Right hindlimb (tissue), 1 donor: ENCODE measurements at places on chromosomes 3 and 15.

DNA sequence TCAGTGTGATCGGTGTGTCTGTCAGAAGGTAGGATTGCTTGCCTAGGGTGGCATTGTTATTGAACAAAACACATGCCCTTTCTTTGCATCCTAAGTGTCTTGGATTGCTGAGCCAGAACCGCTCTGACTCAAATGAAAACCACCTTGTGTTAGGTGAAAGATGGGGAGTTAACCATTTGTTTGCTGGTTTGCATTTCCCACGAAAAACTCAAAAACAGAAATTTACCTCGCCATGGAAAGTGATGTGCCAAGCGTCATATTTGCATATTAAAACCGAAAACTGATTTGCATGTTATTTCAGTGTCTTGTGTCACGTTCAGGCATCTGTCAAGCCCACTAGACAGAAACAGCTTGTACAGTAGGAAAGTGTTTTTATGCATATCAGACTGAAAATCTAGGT lies 474.6 kb upstream of the TPRG1 start:
- no peak for DNase-seq

- DNase-seq: no peak
Measured at GRCh38 chr15:57028176-57028575, 109.7 kb downstream of the TCF12 start.

DNA sequence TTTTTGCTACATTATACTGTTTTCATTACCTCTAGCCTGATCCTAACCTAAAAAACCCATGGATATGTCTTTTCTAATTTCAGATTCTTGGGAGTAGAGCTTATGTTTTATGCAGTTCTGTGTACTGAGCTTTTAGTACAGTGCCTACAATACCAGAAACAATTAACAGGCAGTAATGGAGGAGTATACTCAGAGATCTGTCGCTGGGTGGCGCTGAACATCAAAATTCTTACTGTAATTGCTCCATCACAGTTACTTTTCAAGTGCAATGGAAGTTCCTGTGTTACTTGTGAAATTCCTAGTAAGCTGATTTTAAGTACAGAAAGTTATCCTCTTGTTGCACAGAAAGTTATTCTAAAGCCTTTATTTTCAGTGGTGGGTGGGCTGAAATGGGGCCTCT lies 66.9 kb downstream of the RNF13 start:
- peak; percentile 38 for DNase-seq

DNA sequence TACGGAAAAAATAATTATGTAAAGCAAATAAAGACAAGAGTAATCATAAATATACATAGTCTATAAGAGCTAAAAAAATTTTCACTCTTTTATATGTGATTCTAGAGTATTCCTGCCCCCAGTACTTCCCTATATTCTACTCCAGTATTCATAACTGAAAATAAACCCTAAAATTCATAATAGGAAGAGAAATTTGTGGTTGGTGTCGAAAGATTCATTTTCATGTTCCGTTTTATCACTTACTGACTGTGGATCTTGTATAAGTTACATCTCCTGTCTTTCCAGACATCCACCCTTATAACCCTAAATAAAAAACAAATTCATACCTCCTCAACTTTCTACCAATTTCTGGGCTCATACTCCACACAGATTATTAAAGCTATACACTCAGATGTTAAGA lies 16.0 kb upstream of the MBNL1 start:
- DNase-seq: no peak

- no peak for DNase-seq
Measured at GRCh38 chr3:93867425-93867824, 106.3 kb downstream of the PROS1 start.

DNA sequence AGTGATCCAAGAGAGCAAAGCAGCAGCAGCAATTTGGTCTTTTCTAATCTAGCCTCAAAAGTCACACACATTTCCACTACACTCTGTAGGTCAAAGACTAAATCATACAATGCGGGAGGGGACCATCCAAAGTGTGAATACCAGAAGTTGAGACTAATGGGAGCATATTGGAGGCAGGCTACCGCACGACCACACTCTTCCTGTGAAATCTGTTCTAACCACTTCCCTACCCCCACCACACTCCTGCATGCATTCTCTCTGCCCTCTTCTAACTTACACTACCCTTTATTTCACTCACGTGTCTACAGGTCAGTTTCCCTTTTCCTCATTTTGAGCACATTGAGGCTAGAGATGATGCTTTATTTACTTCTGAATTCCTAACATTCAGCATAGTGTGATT lies 23.7 kb upstream of the PRTG start:
- no peak for DNase-seq

DNA sequence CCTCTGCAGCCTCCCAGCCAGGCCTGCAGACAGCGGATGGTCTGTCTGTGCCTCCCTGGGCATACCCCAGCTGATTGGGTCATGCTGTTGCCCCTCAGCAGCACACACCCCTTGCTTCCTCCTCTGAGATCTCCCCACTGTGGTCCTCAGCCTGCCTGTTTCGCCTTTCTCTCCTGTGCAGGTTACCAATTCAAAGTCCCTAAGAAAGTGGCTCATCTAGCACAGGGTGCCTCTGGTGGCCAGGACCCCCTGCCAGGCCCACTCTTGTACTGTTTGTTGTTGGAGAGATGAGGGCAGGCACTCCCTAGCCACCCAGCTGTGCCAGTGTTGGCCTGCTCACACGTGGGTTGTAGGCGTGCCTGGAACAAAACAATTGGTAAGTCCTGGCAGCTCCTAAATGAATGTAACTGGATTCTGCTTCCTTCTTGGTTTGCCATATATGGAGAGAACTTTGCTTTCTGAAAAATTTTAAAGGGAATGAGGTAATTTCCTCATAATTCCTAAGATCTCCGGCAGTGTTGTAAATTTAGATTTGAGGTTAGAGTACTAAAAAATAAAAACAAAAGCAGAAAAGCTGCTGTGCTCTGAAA lies 213.2 kb upstream of the IL12A start:
- DNase-seq: peak; percentile 68

- no peak for DNase-seq
Measured at GRCh38 chr3:98733812-98734281, 29.3 kb upstream of the ST3GAL6 start.

DNA sequence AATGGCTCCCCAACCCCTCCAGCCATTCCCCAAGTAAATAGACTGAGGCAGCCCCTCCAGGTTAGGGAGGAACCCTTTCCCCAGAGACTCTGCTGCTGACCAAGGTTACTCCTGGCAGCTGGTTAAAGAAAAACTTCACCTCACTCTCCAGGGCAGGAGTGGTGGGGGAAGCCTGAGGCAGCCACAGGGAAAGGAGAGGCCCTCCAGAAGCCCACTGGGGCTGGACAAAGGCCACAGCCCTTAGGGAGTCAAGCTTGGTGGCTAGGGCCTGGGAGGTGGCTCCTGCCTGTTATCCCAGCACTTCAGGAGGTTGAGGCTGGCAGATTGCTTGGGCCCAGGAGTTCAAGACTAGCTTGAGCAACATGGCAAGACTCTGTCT lies 923 bp downstream of the ACY1 start:
- DNase-seq: no peak

GRCh38 chr15:29792426-29793159 lies 29.7 kb downstream of the TJP1 start:
- no peak for DNase-seq

DNA sequence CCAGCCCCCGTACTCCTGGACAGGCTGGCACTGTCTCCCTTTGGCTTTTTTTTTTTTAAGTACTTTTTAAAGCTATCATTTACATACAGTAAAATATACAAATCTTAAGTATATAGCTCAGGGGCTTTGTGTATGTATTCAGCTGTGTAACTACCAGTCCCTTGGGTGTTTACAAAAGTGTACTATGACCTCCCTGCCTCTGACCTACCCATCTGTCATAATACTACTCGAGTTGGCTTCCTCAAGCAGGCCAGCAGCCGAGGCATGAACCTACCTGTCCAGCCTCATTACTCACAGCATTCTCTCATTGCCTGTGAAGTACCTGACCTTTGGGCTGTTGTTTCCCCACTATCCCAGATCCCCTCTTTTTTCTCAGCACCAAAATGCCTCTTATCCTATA lies 33.2 kb downstream of the ABHD2 start:
- no peak for DNase-seq

GRCh38 chr3:45756055-45756454 lies 40.3 kb downstream of the SLC6A20 start:
- no peak for DNase-seq

DNA sequence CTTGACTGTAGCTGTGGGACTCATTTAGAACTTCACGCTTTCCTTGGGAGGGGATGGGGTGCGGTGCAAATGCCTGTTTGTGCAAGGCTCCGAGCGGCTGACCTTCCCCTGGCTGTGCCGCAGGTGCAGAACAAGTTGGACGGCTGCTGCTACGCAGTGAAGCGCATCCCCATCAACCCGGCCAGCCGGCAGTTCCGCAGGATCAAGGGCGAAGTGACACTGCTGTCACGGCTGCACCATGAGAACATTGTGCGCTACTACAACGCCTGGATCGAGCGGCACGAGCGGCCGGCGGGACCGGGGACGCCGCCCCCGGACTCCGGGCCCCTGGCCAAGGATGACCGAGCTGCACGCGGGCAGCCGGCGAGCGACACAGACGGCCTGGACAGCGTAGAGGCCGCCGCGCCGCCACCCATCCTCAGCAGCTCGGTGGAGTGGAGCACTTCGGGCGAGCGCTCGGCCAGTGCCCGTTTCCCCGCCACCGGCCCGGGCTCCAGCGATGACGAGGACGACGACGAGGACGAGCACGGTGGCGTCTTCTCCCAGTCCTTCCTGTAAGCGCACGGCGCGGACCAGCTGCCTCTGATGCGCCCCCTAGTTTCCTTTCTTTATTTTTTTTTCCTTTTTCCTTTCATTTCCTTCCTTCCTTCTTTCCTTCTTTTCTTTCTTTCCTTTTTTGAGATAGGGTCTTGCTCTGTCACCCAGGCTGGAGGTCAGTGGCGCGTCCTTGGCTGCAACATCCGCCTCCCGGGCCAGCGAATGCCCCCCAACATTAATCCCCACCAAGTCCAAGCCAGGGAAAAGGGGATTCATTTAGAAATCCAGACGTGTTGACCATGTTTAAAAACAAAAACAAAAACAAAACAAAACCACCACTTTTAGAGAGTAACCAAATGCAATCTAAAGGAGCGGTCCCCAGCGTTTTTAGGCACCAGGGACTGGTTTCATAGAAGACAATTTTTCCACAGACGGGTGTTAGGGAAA lies 42.7 kb downstream of the EIF2AK4 start:
- DNase-seq: peak; percentile 74

- no peak for DNase-seq
Measured at GRCh38 chr3:171508206-171508605, 48.0 kb upstream of the TNIK start.

DNA sequence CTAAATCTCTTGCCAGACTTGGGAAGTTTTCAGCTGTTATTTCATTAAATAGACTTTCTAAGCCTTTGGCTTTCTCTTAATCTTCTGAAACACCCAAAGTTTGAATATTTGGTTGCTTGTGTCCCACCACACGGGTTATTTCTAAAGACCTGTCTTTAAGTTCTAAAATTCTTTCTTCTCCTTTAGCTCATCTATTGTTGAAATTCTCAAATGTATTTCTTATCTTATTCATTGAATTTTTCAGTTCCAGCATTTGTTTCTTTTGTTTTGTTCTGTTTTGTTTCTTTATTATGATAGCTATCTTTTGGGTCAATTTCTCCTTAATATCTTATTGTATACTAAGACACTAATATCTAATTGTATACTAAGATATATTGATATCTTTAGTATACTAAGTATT lies 97.0 kb downstream of the ARRDC4 start:
- no peak for DNase-seq

- no peak for DNase-seq
Measured at GRCh38 chr15:48425051-48425450, 93.8 kb downstream of the DUT start.
